Hepatocyte (in vitro differentiated cells): ENCODE measurements at places on chromosomes 7 and 10. TPM values are rescaled to one million over a fixed set of nuclear protein-coding genes. Genes with fewer than 3 reads are reported as not detected.

The GPR15LG gene
- 0.52 and 2.6 TPM in 2 replicates for total RNA-seq

The WNT16 gene
- total RNA-seq, result 1.7 and 2.8 TPM in 2 replicates

The LIPJ gene
- total RNA-seq, result 0.17 TPM in 1 of 2 replicates, not detected in the other

The GCK gene
- 0.72 and 2.5 TPM in 2 replicates for total RNA-seq

The BZW2 gene
- total RNA-seq, result 96.7 and 97.7 TPM in 2 replicates

The EPO gene
- total RNA-seq, result 0.16 and 1.3 TPM in 2 replicates

The CCDC71L gene
- 17.1 and 24.3 TPM in 2 replicates for total RNA-seq

The FRMPD2 gene
- 0.10 and 0.52 TPM in 2 replicates for total RNA-seq

The MBLAC1 gene
- total RNA-seq, result 2.7 and 3.2 TPM in 2 replicates

The NPY4R gene
- total RNA-seq, result 0.12 and 0.87 TPM in 2 replicates

The METTL27 gene
- 1.6 and 2.6 TPM in 2 replicates for total RNA-seq

The CYP3A4 gene
- 29.8 and 43.4 TPM in 2 replicates for total RNA-seq

The FAM25C gene
- not detected in 2 replicates for total RNA-seq

The YWHAG gene
- total RNA-seq, result 106 and 117 TPM in 2 replicates

The NRP1 gene
- total RNA-seq, result 44.5 and 46.9 TPM in 2 replicates

The KCNH2 gene
- 8.4 and 9.4 TPM in 2 replicates for total RNA-seq

The FHIP2A gene
- 23.8 and 24.6 TPM in 2 replicates for total RNA-seq

The ITIH5 gene
- total RNA-seq, result 22.8 and 24.4 TPM in 2 replicates

The FAM131B gene
- total RNA-seq, result 1.9 and 2.5 TPM in 2 replicates

The TRIM73 gene
- total RNA-seq, result 0.72 and 5.0 TPM in 2 replicates

The PON1 gene
- 29.2 and 37.4 TPM in 2 replicates for total RNA-seq

The LRRD1 gene
- 0.08 and 0.77 TPM in 2 replicates for total RNA-seq

The LIMK1 gene
- 23.8 and 24.6 TPM in 2 replicates for total RNA-seq

The TRIM56 gene
- 10.0 and 13.1 TPM in 2 replicates for total RNA-seq

The MBL2 gene
- 0.64 and 1.1 TPM in 2 replicates for total RNA-seq

The SPDYE5 gene
- total RNA-seq, result not detected in 2 replicates

The RAB19 gene
- total RNA-seq, result 2.6 and 4.2 TPM in 2 replicates

The ENTPD1 gene
- total RNA-seq, result 6.2 and 8.9 TPM in 2 replicates

The IKZF1 gene
- total RNA-seq, result 0.16 and 0.47 TPM in 2 replicates

The NRAP gene
- not detected in 2 replicates for total RNA-seq

The RBP3 gene
- 0.53 and 0.56 TPM in 2 replicates for total RNA-seq

The RET gene
- 0.44 and 0.50 TPM in 2 replicates for total RNA-seq

The BMPER gene
- total RNA-seq, result 3.8 and 6.3 TPM in 2 replicates

The PLPP4 gene
- total RNA-seq, result 1.5 and 3.4 TPM in 2 replicates
